ENCODE measurements at places on chromosomes 7 and 10.

- DNase-seq: no peak
These were observed 10.3 kb downstream of the GALNT11 start for GRCh38 chr7:152035817-152036216.

GRCh38 chr10:43854007-43854406 is 205.3 kb upstream of the ZNF32 start:
- DNase-seq: no peak

- peak; percentile 93 for DNase-seq
These were observed 5.3 kb upstream of the LRRC61 start for GRCh38 chr7:150317748-150318444.

DNA sequence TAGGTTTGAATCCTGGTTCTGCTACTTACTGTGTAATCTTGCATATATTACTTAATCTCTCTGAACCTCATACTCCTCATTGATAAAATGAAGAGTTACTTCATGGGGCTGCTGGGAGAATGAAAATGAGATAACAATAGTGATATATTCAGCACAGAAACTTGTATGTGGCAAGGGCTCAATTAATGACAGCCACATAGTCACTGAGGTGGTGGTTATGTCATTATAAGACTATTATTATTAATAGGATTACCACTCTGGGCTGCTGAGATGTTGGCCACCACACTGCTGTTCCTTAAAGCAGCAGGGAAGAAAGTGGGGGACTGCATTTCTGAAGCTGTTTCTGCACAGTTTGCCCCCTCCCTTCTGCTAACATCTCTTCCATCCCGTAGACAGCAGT is 100.4 kb upstream of the PDLIM1 start:
- DNase-seq: no peak

- DNase-seq: no peak
These were observed 555 bp downstream of the PHF14 start for GRCh38 chr7:10973942-10974911.

DNA sequence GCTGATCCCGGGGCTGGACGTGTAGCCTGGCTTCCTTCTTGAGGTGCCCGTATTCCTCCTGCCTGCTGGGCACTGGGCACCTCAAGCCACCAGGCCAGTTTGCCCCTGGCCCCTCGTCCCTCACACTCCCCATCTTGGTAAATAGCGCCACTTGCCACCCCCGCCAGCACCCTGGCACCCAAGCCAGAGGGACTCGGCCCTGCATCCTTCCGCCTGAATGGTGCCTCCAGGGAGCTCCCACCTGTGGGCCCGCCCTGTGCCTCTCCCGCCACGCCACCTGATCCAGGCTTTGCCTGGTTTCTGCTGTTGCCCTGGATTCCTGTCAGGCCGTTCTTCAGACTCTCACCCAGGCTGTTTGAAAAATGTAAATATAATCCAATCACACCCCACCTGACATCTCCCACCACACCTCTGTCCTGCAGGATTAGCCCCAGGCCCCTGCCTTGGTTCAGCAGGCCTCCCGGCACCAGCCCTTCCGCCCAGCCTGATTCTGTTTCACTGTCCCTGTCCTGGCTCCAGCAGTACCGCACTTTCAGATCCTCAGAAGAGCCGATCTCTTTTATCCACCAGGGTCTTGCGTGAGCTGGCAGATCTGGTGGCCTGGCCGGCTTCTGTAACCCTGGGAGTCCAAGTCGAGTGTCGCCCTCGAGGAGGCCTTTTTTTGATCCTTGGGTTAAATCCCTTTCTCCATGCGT is 33.8 kb downstream of the WIPI2 start:
- no peak for DNase-seq

DNA sequence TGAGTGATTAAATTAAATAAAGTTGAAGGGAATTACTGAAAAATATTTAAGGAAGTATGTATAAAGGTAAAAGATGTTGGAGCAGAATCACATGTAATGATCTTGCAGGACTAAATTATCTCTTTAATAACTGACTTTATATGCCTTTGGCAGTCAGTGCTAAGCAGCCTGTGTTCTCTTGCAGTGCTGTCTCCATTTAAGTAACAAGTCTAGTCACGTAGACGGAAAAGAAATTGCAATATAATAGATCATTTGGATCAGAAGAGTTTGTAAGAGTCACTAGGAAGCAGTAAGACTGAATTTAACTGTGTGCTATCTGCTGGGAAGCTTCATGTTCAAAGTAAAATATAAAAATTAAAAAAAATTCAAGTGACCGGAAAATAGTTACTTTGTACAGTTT is 21.4 kb downstream of the BZW2 start:
- no peak for DNase-seq

DNA sequence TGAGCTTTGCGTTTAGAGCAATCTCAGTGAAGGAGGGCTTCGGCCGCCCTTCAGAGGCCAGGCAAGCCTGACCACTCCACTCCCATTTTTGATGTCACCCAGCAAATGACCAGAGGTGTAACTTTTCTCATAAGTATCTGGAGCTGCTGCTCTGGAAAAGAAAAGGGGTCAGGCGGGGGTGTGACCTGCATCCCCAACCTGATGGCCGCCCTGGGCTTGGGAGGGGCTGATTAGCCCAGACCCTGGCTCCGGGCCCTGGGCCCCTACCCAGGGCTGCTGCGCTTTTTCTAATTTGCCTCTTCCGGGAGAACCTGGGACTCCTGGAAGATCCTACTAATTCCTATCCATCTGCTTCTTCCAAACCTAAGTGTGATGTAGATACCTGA is 9.6 kb upstream of the EBF3 start:
- DNase-seq: no peak

GRCh38 chr10:66783316-66783715 is 142.5 kb upstream of the LRRTM3 start:
- no peak for DNase-seq

DNA sequence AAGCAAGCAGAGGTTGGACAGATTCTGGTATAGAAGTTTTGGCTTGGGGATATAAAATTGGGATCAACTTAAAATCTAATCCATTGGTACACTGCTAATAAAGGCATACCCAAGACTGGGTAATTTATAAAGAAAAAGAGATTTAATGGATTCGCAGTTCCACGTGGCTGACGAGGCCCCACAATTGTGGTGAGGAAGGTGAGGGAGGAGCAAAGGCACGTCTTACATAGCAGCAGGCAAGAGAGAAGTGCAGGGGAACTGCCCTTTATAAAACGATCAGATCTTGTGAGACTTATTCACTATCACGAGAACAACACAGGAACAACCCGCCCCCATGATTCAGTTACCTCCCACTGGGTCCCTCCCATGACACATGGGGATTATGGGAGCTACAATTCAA is 9.7 kb downstream of the ACADSB start:
- DNase-seq: no peak

DNA sequence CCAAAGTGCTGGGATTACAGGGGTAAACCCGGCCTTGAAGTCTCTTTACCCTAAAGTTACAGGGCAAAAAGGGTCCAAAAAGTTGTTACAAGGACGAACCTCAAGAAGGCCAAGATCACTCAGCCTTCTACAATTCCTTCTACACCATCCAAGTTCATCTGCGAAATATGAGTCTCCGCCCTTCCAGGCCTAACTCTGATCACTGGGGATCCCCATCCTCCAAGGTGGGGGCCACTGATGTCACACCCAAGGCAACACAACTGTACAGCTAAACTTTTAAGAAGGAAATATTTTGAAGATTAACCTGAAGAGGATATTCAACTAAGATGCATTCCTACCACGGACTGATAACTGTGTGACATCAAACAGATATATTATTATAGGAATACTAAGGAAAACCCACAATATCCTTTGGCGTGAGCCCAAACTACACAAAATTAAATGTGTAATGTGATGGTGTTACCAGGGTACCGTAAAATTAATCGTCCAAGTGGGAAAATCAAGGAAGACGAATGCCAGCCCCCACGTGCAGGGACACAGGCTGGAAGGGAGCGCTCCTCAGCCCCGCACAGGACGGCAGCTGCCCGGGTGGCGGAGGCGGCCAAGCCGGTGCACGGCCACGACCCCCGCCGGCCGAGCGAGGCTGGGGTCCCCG is 1.0 kb downstream of the PAXIP1 start:
- no peak for DNase-seq

DNA sequence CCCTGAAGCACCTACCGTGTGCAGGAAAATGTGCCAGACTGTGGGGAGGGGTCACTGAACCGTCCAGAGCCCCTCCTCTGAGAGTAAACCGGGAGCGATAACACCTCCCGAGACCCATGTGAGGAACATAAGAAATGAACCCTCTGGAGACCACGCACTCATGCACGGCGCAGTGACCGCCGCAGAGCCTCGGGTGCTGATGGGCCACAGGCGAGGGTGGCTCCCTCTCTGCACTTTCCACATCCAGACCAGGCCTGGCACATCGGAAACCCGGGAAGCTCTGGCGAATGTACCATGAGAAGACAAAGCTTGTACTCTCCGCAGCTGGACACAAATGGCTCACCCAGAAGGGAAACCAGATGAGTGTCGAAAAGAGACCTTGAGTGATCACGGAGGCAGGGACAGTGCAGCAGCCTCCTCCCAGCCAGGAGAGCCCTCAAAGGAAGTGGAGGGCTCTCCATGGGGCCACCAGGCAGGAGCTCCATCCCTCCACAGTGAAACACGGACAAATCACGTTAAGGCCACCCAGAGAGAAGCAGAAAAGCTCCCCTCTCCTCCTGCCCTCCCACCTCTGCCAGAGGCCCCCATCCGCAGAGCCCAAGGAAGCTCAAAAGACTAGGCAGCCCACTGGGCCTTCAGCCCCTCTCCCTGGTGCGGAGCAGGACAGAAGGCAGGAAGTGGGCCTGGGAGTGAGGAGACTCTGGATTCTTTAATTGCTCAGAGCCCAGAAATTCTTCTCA is 178.1 kb upstream of the PPP2R2D start:
- DNase-seq: no peak

GRCh38 chr7:50687096-50687495 is 95.6 kb downstream of the GRB10 start:
- no peak for DNase-seq

DNA sequence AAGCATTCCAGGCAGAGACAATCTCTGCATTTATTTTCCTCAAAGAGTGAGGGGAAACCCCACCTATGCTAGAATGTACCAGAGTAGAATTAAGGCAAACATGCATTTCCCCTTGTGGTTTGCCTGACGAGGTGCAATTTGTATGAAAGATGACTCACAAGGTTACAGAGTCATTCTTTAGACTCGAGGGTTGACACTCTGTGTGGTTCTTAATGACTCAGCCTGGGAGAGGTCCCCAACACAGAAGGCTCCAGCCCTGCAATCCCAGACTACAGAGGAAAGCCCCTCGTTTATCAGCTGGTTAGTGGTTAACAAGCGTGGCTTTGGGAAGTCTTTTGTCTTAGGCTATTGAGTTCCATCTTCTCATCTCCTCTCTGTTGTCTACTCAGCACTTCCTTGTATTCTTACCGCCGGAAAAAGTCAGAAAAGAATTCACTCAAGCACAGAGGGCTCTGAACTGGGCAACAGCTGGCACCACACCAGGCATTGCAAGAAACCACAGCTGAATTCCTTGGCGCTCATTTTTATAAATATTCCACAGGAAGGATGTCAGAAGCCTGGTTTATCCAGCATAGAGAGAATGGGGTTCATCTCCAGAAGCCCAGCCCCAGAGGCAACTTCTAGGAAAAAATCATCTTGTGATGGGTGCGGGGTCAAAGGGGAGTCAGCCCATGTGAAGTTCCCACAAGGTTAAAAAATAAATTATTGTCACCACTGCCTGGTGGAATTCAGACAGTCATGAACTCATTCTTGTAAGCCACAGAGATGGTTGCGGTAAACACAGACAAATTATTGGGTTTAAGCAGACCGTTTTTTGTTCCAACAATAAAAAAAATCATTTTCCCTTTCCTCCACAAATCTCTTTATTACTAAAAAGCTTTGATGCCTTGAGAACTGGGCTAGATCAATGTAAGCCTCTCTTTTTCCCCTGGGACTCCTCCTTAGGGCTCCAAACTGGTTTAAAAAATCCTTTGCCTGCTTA is 24.5 kb upstream of the SVIL start:
- peak; percentile 99 for DNase-seq

- DNase-seq: no peak
These were observed 161.4 kb downstream of the RAPGEF5 start for GRCh38 chr7:22195397-22196172.

DNA sequence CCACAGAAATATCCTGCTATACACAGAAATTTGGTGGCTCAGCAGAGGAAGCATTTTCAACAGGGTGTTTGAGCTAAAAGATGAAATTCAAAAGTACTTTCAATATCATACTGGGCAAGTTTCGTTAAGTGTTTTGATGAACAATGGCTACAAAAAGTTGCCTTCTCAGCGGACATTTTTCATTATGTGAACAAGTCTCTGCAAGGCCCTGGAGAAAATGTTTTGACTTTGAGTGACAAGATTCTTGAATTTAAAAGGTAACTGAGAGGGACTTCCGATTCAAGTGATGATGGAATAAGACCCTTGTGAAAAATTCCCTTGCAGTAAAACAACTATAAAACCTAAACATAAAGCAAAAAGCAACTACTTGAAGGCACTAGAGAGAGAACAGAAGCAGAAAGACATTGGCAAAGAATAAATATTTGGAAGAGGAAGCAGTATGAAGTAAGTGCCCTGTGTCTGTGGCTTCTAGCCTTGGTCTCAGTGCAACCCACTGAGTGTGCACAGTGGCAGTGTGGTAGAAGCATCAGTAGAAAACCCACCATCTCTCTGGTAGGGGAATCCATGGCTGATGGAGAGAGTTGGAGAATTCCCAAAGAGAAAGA is 62.5 kb upstream of the NAMPT start:
- no peak for DNase-seq

DNA sequence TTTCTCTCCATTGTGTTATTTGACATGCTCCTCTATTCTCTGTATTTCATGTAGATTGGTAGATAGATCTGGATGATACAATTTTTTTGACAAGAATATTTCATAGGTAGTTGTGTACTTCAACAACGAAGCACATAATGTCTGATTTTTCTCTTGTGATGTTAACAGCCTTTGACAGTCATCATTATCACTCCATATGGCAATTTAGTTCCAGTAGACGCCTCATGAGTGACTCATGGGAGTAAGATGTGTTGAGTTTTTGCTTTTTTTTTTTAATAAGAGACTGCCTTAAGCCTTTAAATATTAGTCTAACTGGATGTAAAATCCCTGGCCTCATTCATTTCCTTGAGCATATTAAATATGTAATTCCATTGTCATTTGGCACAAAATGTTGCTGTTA is 123.5 kb upstream of the ZNF32 start:
- DNase-seq: no peak

GRCh38 chr7:150732786-150733481 is 4.3 kb upstream of the GIMAP5 start:
- no peak for DNase-seq

GRCh38 chr10:118585234-118585633 is 10.2 kb downstream of the PRLHR start:
- no peak for DNase-seq

DNA sequence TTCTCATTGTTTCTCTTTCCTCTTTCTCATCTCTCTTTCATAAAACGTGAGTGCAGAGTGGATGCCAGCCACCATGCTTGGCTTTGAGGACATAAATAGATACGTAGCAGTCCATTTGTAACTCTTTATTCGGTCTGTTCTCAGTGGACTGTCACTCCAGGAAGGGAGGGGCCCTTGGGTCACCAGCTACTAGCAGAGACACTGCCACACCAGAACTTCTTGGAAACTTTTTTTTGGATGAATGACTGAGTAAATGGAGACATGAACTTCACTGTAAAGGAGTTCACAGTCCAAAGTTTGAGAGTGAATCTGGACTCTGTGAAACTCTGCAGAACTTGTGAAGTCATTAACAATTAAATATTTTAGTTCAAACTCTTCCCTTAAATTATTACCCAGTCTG is 20.2 kb downstream of the CHN2 start:
- DNase-seq: no peak

Data from astrocyte of the cerebellum (primary cell).